ENCODE measurements at places on chromosomes 13 and 19.

DNA sequence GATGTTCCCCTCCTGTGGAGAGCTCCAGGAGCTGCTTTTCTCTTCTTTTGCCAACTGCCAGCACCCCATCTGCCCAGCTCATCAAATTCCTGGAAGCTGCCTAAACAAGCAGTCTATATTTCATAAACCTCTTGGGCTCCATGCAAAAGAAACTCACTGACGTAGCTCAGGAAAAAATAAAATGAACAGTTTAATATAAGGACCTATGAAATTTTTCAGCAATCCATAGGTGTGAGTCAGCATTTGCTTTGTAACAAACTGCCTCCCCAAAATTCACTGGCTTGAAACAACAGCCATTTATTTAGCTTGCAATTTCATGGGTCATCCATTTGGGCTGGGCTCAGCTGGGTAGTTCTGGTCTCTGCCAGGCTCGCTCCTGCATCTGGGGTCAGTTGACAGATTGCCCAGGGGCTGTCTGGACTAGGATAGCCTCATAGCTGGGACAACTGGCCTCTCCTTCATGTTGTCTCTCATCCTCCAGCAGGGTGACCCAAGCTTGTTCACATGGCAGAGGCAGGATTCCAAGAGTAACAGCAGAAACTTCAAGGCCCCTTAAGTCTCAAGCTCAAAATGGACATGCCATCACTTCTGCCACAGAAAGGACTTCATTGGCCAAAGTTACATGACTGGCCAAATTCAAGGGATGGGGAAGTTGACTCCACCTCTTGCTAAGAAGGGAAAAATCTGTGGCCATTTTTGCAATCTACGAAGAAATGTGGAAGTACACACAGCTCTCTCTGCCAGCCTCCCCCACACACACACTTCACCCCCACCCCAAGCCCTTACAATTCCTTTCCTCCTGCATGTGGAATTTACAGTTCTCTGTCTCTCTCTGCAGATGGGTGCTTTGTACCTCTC is 7.9 kb upstream of the PVR start:
- DNase-seq: no peak

- no peak for DNase-seq
Measured at GRCh38 chr13:33050161-33050560, 33.9 kb downstream of the KL start.

DNA sequence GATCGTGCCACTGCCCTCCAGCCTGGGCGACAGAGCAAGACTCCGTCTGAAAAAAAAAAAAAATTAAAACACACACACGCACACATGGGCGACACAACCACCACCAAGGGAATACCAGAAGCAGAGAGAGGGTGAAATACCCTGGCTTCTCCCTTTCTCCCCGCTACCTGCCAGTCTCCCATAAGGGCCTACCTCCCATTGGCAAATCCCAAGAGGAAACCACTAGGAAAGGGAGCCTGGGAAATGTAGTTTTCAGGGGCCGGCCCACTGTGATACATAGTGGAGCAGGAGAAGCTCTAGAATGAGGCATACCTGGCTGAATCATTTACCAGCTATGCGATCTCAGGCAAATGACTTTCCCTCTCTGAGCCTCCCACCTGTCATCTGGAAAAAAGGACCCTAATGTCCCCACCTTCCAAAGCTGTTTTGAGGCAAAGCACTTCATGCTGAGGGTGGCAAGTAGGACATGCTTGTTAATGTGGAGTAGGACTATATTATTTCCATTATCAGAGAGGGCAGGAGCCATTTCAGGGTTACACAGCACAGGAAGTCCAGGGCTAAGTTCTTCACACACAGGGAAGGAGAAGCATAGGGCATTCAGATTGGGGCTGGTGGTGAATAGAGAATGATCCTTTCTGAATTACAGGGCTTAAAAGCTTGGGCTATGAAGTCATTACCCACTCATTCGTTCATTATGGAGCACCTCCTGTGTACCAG is 14.3 kb upstream of the HNRNPUL1 start:
- DNase-seq: no peak

DNA sequence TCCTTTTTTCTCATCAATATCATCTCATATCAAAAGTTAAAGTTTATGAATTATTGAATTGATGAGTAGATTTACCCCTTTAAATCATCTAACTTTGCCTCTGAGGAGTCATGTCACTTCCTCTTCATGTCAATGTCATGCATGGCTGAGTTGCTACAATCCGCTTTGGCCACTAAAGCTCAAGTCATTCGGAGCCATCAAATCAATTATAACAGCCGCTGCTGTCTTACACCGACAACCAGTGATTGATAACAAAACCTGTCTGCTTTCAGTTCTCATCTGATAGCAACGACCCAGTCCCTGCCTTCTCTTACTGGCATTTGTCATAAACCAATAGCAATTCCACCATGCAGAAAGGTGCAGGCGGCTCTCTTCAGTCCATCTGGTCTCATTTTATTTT is 429.3 kb downstream of the DIAPH3 start:
- DNase-seq: no peak

DNA sequence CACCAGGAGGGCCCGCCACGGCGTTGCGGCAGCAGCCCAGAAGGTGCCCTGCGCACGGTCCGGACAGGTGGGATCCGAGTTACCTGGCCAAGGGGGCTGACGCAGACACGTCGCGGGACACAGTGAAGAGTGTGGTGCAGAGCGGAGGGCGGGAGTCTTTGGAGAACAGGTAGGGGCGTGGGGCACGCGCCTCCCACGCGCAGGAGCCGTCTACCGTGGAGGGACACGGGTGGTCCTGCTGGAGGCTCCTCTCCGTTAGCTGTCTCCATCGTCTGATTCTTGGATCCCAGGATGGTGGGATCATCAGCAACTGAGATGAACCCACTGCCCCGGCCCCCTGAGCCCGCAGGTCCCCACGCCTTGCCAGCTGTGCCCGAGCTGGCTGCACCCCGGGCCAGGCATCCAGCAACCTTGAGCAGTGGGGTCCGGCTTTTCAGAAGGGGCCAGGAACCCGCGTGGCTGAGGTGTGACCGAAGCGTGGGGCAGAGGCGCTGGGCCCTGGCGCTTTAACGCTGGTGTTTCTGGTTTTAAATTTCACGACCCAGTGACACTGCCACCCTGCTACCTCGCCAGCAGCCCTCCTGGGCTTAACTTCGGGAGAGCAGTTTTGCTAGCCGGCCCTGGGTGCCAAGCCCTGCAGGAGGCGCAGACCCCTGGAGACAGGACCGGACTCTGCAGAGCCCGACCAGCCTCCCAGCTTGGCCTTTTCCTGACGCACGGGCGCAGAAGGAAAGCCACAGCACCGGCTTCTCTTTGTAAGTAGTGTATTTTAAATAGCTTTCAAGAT is 7.3 kb downstream of the FGF22 start:
- no peak for DNase-seq

DNA sequence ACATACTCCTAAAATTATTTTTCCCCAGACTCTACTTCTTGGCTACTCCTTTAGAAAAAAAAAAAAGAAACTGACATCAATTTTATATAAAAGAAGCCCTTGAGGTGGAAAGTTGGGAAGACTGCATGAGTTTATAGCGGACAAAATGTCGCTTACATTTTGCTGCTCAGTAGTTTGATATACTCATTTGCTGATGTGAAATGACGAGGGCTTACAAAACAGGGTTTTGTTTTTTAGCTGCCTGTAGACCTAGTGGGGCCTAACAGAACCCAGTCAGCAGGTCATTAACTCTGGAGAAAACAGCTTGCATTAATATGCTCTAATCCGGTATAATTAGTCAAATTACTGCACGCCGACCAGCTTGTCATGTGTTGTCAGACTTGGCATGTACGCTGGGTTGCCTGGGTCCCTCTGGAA is 37.6 kb upstream of the MAB21L1 start:
- DNase-seq: no peak

DNA sequence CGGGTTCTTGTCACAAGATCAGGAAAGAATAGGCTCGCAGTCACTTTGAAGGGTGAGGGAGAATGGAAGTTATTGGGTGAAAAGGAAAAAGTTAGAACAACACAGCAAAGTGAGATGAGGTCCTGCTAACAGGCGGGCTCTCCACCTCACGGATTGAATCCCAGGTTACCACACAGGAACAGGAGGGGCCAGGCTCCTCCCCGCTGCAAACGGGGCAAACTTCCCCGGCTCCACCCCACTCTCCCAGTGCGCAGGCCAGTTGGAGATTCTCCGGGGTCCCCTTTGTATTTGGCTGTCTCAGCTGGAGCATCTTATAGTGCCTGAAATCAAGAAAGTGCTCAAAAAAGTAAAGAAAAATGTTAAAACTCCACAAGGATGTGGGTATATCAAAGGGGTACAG is 78.3 kb upstream of the IPO5 start:
- no peak for DNase-seq

- DNase-seq: no peak
Measured at GRCh38 chr13:31018511-31018910, 86.1 kb downstream of the TEX26 start.

DNA sequence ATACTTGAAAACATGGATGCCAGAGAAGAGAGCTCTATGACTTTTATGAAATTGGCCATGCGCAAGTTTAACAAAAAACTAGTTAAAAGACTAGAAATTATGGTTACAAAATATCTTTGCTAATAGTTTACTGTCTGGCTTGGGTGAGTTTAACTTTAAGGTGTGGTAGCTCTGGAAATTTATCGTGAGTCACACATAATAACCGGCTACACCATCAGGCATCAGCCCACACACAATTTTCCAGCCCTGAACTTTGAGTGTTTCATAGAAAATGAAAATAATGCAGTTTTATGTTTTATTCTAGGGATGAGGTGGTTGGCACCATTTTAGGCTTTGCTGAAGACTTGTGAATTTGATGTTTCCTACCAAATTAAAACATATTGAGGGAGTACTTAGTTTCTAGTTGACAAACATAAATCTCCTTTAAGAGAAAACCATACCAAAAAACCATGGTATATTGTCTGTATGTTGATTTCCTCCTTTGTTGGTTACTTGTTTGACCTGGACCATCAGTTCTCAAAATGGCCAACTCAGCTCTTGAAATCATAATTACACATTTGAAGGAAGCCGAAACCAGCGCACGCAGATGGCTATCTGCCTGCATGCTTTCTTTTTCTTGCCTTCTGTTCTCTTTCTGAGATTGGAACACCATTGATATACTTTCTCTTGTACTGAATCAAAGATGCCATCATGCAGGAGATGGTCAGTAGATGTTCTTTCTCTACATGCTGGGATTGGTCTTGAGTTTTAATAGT is 125.1 kb downstream of the AKAP11 start:
- DNase-seq: no peak

GRCh38 chr19:40035996-40036395 is 20.0 kb downstream of the ZNF780B start:
- no peak for DNase-seq

DNA sequence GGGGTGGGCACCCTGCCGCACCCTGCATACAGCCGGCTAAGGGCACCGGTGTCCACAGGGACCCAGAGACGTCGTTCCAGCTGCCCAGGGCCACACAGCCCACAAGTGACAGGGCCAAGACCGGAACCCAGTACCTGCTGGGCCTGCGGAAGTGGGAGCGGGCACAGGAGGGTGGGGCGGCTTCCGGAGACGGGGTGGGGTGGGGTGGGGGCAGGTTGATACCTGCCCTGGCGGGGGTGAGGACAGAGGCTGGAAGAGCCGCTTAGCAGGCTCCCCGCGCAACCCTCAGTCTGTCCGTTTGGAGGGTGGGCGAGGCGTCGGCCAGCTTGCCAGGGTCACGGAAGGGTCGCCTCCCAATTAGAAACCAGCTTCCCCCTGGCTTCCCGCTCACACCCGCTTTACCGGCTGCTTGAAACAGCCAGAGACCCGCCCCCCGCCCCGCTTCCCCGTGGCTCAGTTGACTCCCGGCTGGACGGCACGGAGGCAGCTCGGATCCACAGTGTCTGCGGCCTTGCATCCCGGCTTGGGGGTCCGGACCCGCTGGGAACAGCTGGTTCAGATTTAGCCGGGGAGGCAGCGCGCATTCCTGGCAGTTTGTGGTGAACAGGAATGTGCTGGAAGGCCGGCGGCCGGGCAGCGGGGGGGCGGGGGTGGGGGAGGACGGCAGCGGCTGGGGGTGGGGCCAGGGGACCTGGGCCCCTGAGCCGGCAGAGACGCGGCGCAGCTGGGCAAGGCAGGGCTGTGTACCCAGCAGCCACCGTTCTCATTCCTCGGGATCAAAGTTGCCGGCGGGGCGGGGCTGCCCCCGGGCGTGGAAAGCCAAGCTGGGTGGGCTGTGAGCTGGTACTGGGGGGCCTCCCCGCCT is 1.9 kb downstream of the CNN2 start:
- no peak for DNase-seq

DNA sequence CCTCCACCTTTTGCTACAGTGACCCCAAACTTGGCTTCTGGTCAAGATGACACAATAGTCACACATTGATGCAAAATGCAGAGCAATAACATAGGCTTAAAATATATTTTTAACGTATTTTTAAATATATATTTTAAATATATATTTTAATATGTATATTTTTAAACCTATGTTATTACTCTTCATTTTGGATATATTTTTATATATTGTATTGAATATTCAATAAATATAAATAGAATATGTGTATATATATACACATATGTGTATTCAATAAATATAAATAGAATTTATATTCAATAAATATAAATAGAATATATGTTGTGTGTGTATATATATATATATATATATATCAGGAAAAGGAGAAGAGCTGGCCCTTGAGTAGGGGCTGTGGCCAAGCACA is 115.6 kb downstream of the POU4F1 start:
- no peak for DNase-seq

GRCh38 chr19:53646144-53646543 is 14.3 kb downstream of the DPRX start:
- no peak for DNase-seq

DNA sequence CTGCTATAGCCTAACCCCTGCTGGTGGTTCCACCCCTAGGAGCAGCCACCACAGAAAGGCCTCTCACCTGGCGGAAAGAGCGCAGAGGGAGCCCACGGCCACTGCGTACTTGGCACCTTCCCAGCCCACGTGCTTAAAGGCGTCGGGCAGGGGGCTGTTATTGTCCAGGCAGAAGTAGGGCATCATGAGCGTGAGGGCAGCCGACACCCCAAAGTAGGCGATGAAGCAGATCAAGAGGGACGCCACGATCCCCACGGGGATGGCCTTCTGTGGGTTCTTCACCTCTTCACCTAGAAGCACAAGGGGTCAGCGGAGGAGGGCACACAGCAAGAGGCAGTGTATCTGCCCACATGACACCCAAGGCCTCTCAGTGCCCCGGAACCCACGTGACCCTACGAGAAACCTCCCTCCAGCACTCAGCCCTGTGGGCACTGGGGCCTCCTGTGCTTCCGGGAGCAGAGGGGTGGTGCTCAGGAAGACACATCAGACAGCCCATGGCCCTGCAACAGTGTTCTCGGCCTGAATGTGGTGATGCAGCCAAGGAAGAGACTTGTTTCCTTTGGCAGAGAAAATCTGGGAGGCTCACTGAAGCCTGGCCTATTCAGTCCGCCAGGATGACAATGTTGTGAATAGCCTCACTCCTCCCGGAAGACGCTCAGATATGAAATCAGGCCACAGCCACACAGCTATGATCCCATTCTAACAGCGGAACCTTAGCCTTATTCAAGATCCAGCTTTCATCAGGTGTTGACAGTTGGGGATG is 72.1 kb downstream of the SLC7A1 start:
- DNase-seq: no peak

- DNase-seq: no peak
Measured at GRCh38 chr19:50393589-50393988, 9.4 kb downstream of the POLD1 start.

- DNase-seq: no peak
Measured at GRCh38 chr13:76837801-76838200, 48.4 kb downstream of the KCTD12 start.

GRCh38 chr19:17685451-17686022 is 2.6 kb downstream of the UNC13A start:
- DNase-seq: no peak

Data from C1 segment of cervical spinal cord (tissue), 14 donors.